ENCODE measurements at places on chromosomes 6 and 20.

DNA sequence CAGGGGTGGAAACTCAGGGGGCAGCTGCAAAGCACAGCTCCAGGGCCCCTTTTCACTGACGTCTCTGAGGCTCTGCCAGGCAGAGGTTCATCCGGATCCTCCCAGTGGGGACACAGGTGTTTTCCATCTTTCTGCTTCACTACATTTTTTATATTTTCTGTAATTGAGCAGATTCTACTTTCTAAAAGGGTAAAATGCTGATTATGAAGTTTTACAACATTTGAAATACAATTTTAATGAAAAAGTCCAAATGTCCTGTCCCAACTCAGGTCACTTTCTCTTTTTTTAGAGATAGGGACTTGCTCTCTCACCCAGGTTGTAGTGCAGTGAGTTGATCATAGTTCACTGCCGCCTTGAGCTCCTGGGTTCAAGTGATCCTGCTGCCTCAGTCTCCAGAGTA lies 41.9 kb downstream of the HLA-A start:
- no peak for DNase-seq

- DNase-seq, result no peak
Observed at GRCh38 chr6:11206576-11206975, 25.9 kb downstream of the NEDD9 start.

GRCh38 chr6:170429450-170429849 lies 122.9 kb downstream of the FAM120B start:
- DNase-seq, result peak; percentile 10

- peak; percentile 97 for DNase-seq
Observed at GRCh38 chr6:436308-437036, 44.9 kb downstream of the IRF4 start.

DNA sequence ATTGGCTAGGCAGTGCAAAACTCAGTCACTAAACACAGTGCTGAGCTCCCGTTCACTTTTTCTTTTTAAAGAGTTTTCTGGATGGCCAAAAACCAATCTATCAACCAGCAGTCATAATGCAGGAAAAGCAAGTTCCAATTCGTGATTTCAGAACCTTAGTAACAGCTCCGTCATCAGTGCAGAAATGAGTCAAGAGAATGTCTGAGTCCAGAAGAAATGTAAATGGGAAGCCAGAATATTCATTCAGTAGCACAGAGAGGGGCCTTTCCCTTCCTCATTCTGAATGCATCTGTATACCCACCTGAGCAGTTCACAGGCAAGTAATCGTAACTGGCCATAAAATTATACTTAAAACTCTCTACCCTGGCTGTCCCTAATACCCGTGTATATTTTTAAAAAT lies 20.4 kb downstream of the HUS1B start:
- peak; percentile 38 for DNase-seq

GRCh38 chr6:161417717-161418462 lies 144.0 kb upstream of the AGPAT4 start:
- peak; percentile 98 for DNase-seq

GRCh38 chr20:62899633-62900051 lies 26.7 kb downstream of the DIDO1 start:
- DNase-seq, result no peak

GRCh38 chr6:9628819-9629218 lies 786.1 kb downstream of the TFAP2A start:
- no peak for DNase-seq

GRCh38 chr6:340991-341827 lies 48.9 kb downstream of the DUSP22 start:
- DNase-seq, result peak; percentile 60

GRCh38 chr20:5078399-5078958 lies 41.3 kb downstream of the PCNA start:
- peak; percentile 63 for DNase-seq

DNA sequence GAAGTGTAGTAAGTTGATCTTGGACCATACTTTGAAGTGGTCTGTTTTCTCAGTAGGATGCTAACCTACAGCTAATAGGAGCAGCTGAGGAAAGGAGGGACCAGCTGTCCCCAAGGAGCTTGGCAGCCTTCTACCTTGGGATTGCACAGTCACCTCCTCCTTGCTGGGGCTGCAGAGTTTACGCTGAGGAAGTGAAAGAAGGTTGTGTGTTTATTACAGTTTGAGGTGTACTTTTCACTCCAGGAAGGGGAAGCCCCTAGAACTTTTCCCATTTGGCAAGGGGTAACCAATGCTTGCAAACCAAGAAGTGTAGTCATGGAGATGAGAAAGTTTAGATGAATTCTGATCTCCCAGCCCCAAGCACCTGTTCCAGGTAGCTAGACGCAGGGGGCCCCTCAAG lies 58.8 kb downstream of the BMP6 start:
- DNase-seq, result no peak

DNA sequence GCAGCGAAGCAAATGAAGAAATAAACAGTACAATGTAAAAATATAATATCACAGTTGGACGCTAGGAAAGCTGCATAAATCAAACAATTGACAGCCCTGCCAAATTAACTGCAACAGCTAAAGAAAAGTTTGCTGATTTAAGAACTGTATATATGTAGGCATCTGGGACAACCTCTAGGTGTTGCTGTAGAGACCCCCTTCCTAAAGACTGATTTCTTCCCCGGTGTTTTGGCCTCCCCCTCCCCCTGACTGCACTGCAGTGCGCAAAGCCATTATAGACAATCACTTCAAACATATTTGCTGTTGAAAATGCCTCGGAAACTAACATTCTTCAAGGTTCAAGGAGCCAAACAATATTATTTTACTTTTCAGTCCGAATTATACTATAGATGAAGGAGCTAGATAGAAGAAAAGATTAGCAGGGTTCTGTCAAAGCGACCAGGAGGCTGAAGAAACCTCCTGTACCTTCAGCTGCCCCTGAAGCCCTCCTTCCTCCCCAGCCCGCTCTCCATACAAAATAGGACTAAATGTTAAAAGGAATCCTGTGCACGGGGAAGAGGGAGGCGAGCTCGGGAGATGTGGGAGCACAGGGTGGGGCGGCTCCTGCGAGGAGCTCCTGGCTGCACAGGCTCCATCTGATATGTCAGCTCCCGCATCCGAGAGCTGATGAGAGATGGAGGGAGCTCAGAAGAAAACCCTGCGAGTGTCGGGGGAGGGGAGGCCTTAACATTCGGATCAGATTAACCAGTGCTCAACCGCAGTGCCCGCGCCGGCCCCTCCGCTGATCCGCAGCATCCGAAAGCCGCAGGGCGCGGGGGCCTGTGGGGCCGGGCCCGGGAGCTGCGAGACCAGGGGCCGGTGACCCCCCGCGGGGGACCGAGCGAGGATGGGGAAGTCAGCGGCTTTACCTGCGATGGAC lies 822 bp downstream of the ELOVL4 start:
- peak; percentile 36 for DNase-seq

GRCh38 chr6:20186981-20187380 lies 25.3 kb downstream of the MBOAT1 start:
- no peak for DNase-seq

GRCh38 chr20:50425076-50425475 lies 85.1 kb upstream of the PTPN1 start:
- DNase-seq, result peak; percentile 47

GRCh38 chr6:12962529-12962928 lies 246.0 kb downstream of the PHACTR1 start:
- DNase-seq, result peak; percentile 38

DNA sequence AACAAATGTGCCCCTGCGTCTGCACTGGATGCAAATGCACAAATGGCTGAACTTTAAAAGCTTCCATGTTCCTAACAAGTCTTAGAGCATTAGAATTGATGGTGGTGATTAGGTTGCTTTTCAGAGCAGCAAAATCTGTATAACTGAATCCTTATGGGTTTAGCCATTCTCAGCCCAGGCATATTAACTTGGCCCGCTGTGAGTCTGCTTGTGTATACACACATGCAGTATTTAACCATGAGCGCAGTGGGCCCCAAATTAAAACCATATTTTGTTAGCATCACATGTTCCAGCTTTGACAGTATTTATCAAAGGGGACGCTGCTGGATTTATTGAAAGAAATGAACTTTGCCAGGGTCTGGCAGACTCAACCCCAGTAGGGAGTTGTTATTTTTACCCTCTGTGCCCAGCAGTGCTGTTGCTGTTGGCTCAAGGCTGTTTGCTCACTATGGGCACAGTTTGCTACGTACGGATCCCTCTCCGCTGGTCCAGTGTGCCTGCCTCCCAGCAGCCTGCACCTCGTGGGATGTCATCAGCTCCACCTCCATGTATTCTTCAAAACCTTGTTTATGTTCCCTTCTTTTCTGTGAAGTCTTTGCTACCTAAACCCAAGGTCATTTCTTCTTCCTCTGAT lies 144.7 kb downstream of the QRSL1 start:
- DNase-seq, result no peak

- DNase-seq, result no peak
Observed at GRCh38 chr6:34044945-34045595, 100.8 kb downstream of the GRM4 start.

GRCh38 chr20:10065154-10065833 lies 30.5 kb downstream of the ANKEF1 start:
- peak; percentile 88 for DNase-seq

DNA sequence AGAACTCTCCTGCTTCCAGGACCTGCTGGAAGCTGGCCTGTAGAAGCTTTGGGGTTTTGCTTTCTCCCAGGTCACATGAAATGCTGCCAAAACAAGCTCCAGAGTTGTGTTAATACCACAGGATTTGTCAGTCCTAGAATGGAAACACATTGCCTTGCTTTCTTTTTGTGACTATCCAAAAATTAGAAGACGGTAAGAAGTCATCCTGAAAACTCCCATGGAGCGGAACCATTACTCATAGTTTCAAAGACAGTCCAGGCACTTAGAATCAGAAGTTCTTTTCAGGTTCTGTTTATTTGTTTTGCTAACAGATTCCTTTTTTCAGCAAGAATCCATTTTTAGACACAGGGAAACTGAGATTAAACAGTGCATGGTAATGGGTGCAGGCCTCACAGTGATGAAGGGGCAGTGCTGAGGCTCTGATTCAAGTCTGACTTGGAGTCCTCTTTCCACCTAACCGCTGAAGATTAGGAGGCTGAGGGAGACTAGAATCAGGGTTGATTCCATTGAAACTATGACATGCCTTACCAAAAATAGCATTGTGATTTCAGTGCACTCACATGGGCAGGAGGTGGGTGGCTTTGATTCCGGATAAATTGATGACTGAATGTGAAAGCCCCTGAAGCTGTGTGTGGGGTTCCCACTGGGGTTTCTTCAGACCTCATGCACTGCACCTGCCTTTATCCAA lies 72.2 kb upstream of the NAA20 start:
- DNase-seq, result peak; percentile 61

DNA sequence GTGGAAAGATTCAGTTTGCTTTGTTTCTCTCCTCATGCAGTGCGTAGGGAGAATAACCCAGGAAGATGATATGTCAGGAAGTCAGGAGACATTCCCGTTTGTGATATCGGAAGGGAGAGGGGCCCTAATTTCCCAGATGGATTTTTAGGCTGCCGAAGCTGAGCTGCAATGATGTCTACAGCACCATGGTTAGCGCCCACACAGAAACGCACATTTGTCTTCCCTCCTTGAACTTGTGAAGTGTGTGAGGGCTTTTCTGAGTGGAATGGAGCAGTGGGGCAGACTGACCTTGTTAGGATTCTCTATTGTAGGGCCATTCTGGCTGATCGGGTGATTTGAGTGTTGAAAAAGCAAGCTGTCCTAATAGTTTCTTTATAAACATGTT lies 191.3 kb upstream of the ARG1 start:
- no peak for DNase-seq

DNA sequence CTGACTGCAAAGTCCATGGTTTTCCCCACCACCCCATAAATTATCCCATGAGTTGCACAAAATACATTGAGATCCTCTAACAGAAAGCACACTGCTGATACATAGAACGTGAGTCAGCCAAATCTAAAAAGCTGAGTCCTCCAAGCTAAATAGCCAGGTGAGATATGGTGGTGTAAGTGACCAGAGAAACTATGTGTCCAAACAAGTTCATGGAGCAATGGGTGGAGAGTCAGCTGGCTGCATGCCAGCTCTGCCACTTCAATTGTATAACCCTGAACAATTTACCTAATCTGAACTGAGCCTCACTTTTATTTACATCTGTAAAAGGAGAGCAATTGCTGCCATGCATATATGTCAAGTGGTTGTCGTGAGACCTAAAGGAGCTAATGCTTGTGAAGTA lies 9.7 kb downstream of the SNAP25 start:
- no peak for DNase-seq

GRCh38 chr6:135537741-135538301 lies 40.3 kb upstream of the AHI1 start:
- DNase-seq, result peak; percentile 87

- no peak for DNase-seq
Observed at GRCh38 chr6:44072452-44072958, 54.7 kb downstream of the MRPL14 start.

- DNase-seq, result peak; percentile 70
Observed at GRCh38 chr6:125868252-125868651, 77.5 kb downstream of the NCOA7 start.

DNA sequence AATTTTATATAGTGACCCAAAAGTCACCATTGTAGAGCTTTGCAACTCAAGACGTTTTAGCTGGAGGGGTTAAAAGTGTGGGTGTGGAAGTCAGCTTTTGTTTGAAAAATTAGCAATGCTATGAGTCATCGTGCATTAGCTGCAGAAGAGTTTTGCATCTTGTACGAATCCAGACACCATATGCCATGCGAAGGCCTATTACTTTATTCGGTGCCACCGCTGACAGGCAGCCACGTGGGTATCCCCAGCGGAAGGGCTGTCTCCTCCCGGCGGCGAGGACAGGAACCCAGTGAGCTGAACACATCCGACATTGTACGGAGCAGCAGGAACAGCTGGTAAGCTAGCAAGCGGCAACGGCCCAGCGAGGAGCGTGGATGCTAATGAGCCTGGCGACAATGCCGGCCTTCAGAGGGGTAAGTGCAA lies 84.4 kb downstream of the INSM1 start:
- DNase-seq, result peak; percentile 76

DNA sequence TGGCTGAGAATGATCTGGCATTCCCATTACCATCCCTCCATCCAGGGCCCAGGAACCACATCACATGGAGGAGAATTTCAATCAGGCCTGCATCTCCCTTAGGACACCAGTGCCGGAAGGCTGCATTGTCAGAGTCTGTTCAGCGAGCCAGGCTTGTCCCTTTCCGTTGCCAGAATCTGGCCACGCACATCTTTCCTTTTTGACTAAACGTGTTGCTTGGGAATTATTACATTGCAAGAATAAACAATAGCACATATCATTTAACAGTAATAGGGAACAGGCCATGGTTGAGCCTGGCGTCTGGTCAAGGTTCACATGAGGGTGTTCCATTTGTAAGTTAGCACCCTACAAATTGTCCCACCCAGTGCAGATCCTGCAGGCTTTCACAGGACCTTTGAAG lies 42.8 kb downstream of the SOBP start:
- no peak for DNase-seq

DNA sequence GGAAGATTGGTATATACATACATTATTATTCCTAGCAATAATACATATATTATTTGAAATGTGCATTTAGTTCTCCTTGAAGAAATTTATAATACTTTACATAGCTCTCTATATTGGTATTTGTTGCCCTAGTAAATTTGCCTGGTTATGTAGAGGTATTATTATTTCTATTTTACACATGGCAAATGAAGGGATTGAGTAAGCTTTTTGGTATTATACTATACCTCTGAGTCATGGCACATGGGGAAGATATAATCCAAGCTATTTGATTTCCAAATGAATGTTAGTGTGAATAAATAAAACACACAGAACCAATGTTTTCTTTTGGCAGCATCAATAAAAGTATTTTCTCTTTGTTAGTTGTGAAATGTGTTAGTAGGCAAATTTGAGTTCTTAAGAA lies 409.6 kb upstream of the SLC35B3 start:
- DNase-seq, result no peak

All from fibroblast of mammary gland (primary cell).